ENCODE measurements at places on chromosomes 5 and 9.

GRCh38 chr9:108001237-108001636 is 511.7 kb upstream of the KLF4 start:
- no peak overlapping the region for H3K27ac ChIP-seq
- H3K27me3 ChIP-seq = peaks cover 5% of the 10 kb centered on the region
- H3K4me3 ChIP-seq = no peak overlapping the region
- no peaks in the 10 kb centered on the region for H3K36me3 ChIP-seq
- no peak for DNase-seq

GRCh38 chr9:19521205-19521604 is 112.4 kb downstream of the ACER2 start:
- H3K27me3 ChIP-seq = peaks cover 2% of the 10 kb centered on the region
- H3K27ac ChIP-seq = no peak overlapping the region
- no peak for DNase-seq
- H3K4me1 ChIP-seq = peaks cover 2% of the 10 kb centered on the region
- H3K36me3 ChIP-seq = no peaks in the 10 kb centered on the region

DNA sequence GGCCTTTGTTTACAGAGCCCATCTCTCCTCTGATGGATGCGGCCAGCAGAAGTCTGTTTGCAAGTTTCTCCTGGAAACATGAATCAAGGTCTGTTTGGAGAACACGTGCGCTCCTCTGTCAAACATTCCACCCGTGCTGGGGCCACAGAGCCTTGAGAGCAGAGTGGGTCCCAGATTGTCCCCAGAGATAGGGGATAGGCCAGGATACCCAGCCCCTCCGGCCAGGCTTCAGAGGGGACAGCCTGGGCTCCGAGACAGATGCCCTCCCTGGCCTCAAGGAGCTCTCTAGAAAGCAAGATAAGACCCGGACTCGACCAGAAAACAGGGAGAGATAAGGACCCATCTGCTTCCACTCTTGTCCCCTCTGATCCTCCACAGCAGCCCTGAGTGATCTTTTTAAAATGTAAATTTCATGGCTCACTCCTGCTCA is 40.4 kb upstream of the HAND1 start:
- peaks cover 8% of the 10 kb centered on the region for H3K27me3 ChIP-seq
- no peak overlapping the region for H3K4me3 ChIP-seq
- H3K4me1 ChIP-seq = peaks cover 10% of the 10 kb centered on the region
- no peaks in the 10 kb centered on the region for H3K36me3 ChIP-seq
- H3K27ac ChIP-seq = no peak overlapping the region

- no peak overlapping the region for H3K4me3 ChIP-seq
- H3K27ac ChIP-seq = no peak overlapping the region
- H3K4me1 ChIP-seq = peaks cover 7% of the 10 kb centered on the region
- no peak for DNase-seq
- no peaks in the 10 kb centered on the region for H3K36me3 ChIP-seq
- no peaks in the 10 kb centered on the region for H3K27me3 ChIP-seq
Observed at GRCh38 chr5:30831605-30832004, 361.9 kb upstream of the CDH6 start.

DNA sequence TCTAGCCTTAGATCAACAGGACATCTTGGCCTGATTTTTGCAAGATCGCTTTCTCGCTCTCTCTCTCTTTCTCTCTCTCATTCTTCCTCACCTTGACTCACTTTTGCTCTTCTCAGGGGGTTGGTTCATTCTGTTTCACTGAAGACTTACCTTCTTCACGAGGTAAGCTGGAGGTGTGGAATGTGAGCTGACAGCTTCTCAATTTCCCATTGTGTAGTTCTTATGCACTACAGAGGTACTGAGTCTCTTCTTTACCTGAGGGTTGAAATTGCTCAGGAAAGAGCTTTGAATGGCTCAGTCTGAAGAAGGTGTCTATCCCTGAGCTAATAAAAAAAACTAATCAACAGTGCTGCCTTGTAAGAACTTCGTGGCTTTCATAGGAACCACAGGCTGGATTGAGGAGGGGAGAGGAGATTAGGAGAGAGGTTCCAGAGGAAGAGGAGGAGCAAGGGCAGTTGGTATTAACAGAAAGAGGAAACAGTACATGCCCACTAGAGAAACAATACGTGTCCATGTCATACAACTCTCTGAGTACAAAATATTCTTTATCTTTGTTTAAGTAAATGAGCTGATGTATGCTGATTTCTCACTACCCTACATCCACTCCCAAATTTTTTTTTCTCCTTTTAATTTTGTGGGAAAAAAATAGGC is 192.2 kb downstream of the TMEM167A start:
- H3K27ac ChIP-seq = no peak overlapping the region
- no peaks in the 10 kb centered on the region for H3K4me1 ChIP-seq
- no peak overlapping the region for H3K4me3 ChIP-seq
- H3K27me3 ChIP-seq = no peaks in the 10 kb centered on the region

DNA sequence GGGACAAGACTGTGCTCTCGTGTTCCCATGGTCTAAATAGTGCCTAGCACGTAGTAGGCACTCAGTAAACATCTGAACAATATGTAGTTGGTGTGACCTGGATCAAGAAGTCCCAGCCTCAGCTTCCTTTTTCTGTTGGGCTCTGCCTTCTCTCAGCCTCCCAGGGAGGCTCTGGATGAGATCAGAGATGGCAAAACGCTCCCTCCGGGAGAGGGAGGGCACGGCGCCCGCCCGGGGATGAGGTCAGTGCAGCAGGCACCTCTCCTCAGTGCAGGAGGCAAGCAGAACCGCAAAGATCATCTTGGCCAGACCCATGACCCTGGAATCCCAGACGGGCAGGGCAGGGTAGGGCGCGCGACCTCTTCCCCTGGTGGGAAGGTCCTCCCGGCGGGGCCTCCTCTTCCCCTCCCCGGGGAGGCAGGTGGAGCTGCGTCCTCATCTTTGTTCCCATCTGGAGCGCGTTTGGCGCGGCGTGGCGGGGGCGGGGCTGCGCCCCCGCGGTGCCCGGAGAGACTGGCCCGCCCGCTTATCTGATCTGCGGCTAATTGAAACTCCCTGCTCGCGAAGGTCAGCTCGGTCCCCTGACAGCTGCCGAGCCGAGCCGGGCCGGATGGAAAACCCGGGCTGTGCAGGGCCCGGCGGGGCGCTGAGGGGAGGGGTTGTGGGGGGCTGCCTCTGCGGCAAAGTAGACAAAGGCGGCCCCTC is 60.9 kb downstream of the CXXC5 start:
- DNase-seq = peak; percentile 44
- peaks cover 33% of the 10 kb centered on the region for H3K4me1 ChIP-seq
- H3K36me3 ChIP-seq = no peaks in the 10 kb centered on the region
- peaks cover 28% of the 10 kb centered on the region for H3K27me3 ChIP-seq

- H3K4me3 ChIP-seq = no peak overlapping the region
- no peak for DNase-seq
- peak overlapping the region; percentile 59 for H3K27ac ChIP-seq
- H3K36me3 ChIP-seq = no peaks in the 10 kb centered on the region
- H3K4me1 ChIP-seq = peaks cover 24% of the 10 kb centered on the region
- H3K27me3 ChIP-seq = peaks cover 18% of the 10 kb centered on the region
Observed at GRCh38 chr5:176731506-176732160, 78.7 kb upstream of the UNC5A start.

DNA sequence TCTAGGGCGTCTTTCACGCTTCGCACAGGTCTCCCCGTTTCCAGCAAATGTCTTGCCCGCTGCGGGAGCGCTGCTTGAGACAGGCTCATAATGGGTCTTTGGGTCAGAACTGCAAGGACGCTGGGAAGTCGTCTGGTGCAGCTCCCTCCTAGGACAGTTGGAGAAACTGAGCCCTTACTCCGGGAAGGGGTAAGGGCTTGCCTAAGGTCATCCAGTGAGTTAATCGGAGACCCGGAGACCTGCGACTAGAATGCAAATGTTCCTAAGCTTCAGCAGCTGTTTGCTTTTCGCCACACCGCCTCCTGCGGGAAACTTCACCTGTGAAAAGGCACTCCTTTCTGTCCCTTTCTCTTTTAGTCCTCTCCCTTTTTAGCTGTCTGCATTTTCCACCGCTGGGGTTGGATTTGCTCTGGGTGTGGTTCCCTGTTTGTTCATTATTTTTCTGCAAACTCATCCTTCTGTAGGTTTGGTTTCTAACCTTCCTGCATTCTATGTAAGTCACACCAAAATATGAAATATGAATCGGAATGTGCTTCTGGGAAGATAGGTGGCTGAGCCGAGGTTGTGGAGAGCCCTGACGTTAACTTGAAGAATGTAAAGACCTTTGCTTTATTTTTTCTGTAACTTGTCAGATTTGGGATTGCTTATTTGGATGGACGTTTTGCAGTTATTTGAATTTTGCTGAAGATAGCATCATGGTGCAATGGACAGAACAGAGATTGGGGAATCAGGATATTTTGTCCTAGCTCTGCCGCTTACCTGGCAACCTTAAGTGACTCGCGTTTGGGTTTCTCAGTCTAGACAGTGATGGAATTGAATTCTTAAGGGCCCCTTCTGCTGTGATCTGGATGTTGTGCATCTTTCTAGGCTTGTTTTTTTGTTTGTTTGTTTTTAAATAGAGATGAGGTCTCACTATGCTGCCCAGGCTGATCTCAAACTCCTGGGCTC is 909 bp downstream of the SLC36A1 start:
- peak; percentile 10 for DNase-seq
- H3K4me3 ChIP-seq = peak overlapping the region; percentile 94

DNA sequence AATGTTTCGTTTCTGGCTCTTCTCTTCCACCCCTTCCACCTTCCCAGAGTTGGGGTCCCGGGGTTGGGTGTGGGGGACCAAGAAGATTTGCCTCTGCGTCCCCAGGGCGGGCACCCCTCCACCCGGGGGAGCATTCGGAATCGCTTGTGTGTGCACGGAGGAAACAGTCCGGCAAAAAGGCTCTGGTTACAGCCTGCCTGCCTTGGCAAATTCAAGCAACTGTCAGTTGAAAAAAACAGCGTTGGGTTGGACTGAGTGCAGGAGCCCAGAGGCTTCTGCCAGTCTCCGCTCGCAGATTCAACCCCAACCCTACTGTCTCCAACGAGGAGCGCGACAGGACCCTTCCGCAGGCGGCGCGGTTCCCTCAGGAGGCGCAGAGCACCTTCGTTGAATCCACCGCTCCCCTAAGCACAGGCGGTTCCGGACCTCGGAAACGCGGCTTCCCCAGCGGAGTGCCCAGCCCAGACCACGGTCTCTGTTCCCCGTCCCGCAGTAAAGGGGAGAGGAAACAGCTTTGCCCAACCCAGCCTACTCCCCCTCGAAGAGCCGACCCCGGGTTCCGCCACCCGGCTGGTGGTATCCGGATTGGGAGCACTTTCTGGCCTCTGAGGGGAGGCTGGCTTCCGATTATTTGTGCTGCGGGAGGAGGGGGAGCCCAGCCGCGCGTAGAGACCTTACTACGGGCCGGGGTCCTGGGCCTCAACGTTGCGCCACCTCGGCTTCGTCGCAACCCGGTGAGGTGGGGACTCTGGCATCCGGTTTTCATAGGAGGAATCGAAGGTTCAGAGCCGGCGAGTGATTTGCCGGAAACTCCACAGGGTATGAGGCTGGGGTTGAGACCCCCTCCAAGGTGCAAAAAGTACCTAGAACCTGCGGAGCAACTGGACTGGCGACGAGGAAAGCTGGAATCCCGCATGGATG is 9.6 kb downstream of the LHX6 start:
- peaks cover 34% of the 10 kb centered on the region for H3K27me3 ChIP-seq
- H3K27ac ChIP-seq = no peak overlapping the region
- peak overlapping the region; percentile 80 for H3K4me3 ChIP-seq

- H3K4me3 ChIP-seq = no peak overlapping the region
- H3K27ac ChIP-seq = no peak overlapping the region
- no peak for DNase-seq
Observed at GRCh38 chr5:89087551-89088318, 204.8 kb upstream of the MEF2C start.

GRCh38 chr9:134058716-134059115 is 9.1 kb downstream of the BRD3 start:
- DNase-seq = no peak
- H3K36me3 ChIP-seq = peaks cover 3% of the 10 kb centered on the region
- no peak overlapping the region for H3K4me3 ChIP-seq
- H3K27me3 ChIP-seq = peaks cover 10% of the 10 kb centered on the region

DNA sequence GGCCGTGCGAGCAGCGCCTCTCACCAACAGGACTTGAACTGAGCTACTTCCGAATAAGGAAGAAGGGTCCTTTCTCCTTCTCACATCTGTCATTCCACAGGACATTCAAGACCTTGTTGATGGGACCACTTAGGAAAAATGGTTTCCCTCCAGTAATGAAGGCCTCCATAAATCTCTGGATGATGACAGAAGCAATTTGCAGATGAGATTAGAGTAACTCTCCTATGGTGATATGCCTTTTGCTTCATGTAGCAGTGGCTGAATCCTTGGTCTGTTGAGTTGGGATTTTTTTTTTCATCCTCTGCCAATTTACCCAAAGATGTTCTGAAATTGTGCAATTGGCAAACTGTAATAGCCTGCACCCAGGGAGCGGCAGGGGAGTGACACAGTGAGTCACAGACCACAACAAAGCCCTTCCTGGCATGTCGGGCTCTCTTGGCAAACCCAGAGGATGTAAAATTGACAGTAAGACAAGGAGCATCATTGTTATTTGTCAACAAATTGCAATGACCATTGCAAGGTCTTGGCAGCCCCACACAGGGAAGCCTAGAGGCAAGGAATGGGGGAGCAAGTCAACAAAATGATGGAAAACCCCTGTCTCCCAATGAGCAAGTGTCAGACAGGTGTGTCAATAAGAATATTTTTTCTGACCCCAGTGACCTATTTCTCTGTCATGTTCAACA is 275.9 kb downstream of the ACTL7B start:
- H3K4me1 ChIP-seq = peaks cover 3% of the 10 kb centered on the region
- H3K4me3 ChIP-seq = no peak overlapping the region
- no peak overlapping the region for H3K27ac ChIP-seq
- peaks cover 2% of the 10 kb centered on the region for H3K27me3 ChIP-seq
- no peak for DNase-seq

- H3K36me3 ChIP-seq = no peaks in the 10 kb centered on the region
- peaks cover 5% of the 10 kb centered on the region for H3K4me1 ChIP-seq
- H3K27ac ChIP-seq = no peak overlapping the region
- no peaks in the 10 kb centered on the region for H3K27me3 ChIP-seq
Observed at GRCh38 chr5:60463179-60463868, 236.6 kb downstream of the DEPDC1B start.

GRCh38 chr5:109863752-109864151 is 174.0 kb downstream of the MAN2A1 start:
- H3K27ac ChIP-seq = no peak overlapping the region
- no peak for DNase-seq
- no peak overlapping the region for H3K4me3 ChIP-seq
- no peaks in the 10 kb centered on the region for H3K27me3 ChIP-seq

DNA sequence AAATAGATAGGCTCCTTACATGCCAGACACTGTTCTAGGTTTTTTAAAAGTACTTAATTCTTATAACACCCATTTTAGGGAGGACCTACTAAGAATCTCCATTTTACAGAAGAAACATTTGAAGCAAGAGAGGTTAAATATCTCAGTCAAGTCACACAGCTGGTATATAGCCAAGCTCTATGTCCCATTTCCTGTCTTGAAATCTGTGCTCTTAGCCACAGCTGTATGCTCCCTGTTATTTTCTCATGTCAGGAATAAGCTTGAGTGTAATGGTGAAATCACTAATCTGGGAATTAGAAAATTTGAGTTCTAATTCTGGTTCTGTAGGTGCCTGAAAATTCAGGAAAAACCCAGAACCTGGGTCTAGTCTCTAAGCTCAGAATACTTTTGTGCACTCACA is 208.7 kb downstream of the BRINP1 start:
- no peaks in the 10 kb centered on the region for H3K27me3 ChIP-seq
- DNase-seq = no peak
- H3K36me3 ChIP-seq = no peaks in the 10 kb centered on the region
- H3K27ac ChIP-seq = no peak overlapping the region
- H3K4me1 ChIP-seq = no peaks in the 10 kb centered on the region
